ENCODE measurements at places on chromosomes 6 and 20.

- no peak for DNase-seq
These were observed 216.1 kb downstream of the QKI start for GRCh38 chr6:163630572-163630971.

DNA sequence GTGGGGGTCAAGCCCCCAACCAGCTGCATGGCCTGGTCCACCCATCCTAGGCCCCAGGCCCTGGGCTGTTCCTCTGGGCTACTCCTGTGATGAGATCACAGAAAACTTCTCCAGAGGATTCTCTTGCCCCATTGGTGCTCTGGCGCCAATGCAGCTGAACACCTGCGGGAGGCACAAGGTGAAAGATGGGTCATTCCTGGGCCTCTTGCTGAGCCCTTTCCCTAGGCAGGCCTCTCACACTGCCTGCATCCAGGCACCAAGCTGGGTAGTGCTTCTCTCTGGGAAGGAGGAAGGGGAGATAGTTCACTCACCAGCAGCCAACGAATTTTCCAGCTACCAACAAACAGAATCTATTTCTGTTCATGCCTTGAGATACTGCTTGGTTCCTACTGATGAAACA lies 142.1 kb downstream of the PXDC1 start:
- no peak for DNase-seq

DNA sequence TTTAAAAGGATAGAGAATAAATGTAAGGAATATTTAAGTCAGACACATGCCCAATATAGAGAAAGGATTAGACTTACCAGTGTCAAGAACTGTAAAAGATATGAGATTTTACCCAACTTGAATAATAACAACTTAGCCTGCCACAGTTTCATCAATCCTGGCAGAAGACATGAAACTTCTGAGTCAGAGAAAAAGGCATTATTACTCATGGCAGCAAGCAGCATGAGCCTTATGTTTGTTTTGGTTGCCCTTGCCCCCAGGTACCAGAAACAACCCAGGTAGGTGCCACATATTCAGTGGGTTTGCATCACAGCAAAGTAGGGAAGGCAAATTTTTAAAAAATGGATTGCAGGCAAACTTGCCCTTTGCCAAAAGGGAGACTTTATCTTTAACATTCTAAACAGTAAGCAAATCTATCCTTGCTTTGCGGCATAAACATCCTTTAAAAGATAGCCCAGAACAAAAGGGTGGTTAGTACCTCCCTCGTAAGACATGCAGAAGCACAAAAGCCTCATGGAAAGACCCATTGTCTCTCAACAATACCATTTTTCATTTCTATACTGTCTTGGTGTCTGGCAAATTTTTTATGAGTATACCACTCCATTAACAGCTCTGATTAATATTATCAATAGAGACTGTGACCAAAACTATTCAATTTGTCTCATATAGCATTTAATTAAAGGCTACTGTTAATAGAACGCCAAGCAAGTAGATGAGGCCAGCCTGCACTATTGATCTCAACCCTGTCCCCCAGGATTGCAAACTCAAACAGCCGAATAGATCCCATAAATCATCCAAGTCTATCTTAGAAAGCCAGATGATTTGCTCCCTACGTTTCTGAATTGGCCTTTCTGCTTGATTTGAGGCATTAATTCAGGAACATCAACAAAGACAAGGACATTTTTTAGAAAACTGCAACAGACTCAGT lies 185.1 kb downstream of the COL19A1 start:
- DNase-seq, result no peak

- DNase-seq, result peak; percentile 60
These were observed 30.0 kb upstream of the AKIRIN2 start for GRCh38 chr6:87731818-87732661.

GRCh38 chr6:125791151-125791819 lies 525 bp downstream of the NCOA7 start:
- DNase-seq, result no peak
